ENCODE measurements at places on chromosomes 2 and 18. TPM values are rescaled to one million over a fixed set of nuclear protein-coding genes. Genes with fewer than 3 reads are reported as not detected.

PRKAG3 gene
- not detected for total RNA-seq

CRACDL gene
- total RNA-seq, result not detected

PLEKHB2 gene
- 52.9 TPM for total RNA-seq

SALL3 gene
- not detected for total RNA-seq

RASGRP3 gene
- 0.63 TPM for total RNA-seq

ANKRD36 gene
- total RNA-seq, result 41.6 TPM

IL36RN gene
- total RNA-seq, result not detected

OTOS gene
- not detected for total RNA-seq

IL1R2 gene
- 0.79 TPM for total RNA-seq

ATF2 gene
- total RNA-seq, result 40.4 TPM

TOGARAM2 gene
- 0.47 TPM for total RNA-seq

INSIG2 gene
- 4.1 TPM for total RNA-seq

BOLL gene
- total RNA-seq, result not detected

FEV gene
- total RNA-seq, result not detected

PLB1 gene
- total RNA-seq, result 2.5 TPM

RAB10 gene
- total RNA-seq, result 186 TPM

KIAA1328 gene
- total RNA-seq, result 3.2 TPM

KCNIP3 gene
- 1.6 TPM for total RNA-seq

PLA2R1 gene
- 13.6 TPM for total RNA-seq

GAD1 gene
- total RNA-seq, result 0.09 TPM

SERPINB11 gene
- total RNA-seq, result not detected

CCBE1 gene
- 24.9 TPM for total RNA-seq

UGT1A1 gene
- not detected for total RNA-seq

COBLL1 gene
- 2.5 TPM for total RNA-seq

BCL11A gene
- total RNA-seq, result under 0.01 TPM

ZFP36L2 gene
- total RNA-seq, result 11.3 TPM

OSBPL6 gene
- 0.52 TPM for total RNA-seq

TMEM163 gene
- not detected for total RNA-seq

SGO2 gene
- 2.8 TPM for total RNA-seq

CNGA3 gene
- total RNA-seq, result 0.16 TPM

COA5 gene
- total RNA-seq, result 48.1 TPM

CRYGC gene
- not detected for total RNA-seq

EPB41L3 gene
- total RNA-seq, result 91.1 TPM

LONRF2 gene
- total RNA-seq, result under 0.01 TPM

ITGB6 gene
- not detected for total RNA-seq

CPO gene
- 0.17 TPM for total RNA-seq

ADD2 gene
- total RNA-seq, result not detected

ARHGEF33 gene
- total RNA-seq, result 0.43 TPM

CYP1B1 gene
- 76.6 TPM for total RNA-seq

PRSS56 gene
- not detected for total RNA-seq

GREB1L gene
- total RNA-seq, result not detected

PTPRN gene
- 7.2 TPM for total RNA-seq

ITPRIPL1 gene
- total RNA-seq, result 2.7 TPM

LRRC30 gene
- not detected for total RNA-seq

ABCG8 gene
- not detected for total RNA-seq

SNX17 gene
- 121 TPM for total RNA-seq

GPR75 gene
- total RNA-seq, result 0.52 TPM

TNFRSF11A gene
- 0.09 TPM for total RNA-seq

ATOH8 gene
- total RNA-seq, result 29.5 TPM

TSPYL6 gene
- total RNA-seq, result not detected

NMUR1 gene
- total RNA-seq, result 0.09 TPM

DLX1 gene
- total RNA-seq, result 1.4 TPM

CMPK2 gene
- 0.47 TPM for total RNA-seq

STPG4 gene
- 0.16 TPM for total RNA-seq

UGT1A6 gene
- total RNA-seq, result not detected

THADA gene
- 40.4 TPM for total RNA-seq

All from bronchial smooth muscle cell (primary cell).